ENCODE measurements at places on chromosomes 16 and 17.

GRCh38 chr17:298791-299450 is 53.7 kb downstream of the RPH3AL start:
- ATAC-seq = no peak

- ATAC-seq = peak; percentile 35
Measured at GRCh38 chr17:27577121-27577761, 53.7 kb upstream of the LGALS9 start.

- ATAC-seq = no peak
Measured at GRCh38 chr17:79370126-79370525, 240.7 kb downstream of the RBFOX3 start.

GRCh38 chr16:81266680-81267095 is 28.2 kb downstream of the BCO1 start:
- no peak for ATAC-seq

DNA sequence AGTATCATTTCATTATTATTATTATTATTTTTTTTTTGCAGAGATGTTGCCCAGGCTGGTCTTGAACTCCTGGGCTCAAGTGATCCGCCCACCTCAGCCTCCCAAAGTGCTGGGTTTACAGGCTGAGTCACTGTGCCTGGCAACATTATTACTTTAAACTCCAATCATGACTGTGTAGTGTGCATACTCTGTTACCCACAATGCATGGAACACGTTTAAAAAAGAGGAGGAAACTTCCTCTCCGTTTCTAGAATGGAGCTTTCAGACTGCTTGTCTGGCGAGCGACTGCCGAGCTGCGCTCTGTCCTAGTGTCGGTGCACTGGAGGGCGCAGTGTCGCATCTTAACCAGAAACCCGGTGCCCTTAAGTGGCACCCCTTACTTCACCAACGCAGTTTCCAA is 22.1 kb upstream of the FASN start:
- ATAC-seq = peak; percentile 74

GRCh38 chr16:71537643-71538042 is 11.4 kb downstream of the CHST4 start:
- peak; percentile 95 for ATAC-seq

DNA sequence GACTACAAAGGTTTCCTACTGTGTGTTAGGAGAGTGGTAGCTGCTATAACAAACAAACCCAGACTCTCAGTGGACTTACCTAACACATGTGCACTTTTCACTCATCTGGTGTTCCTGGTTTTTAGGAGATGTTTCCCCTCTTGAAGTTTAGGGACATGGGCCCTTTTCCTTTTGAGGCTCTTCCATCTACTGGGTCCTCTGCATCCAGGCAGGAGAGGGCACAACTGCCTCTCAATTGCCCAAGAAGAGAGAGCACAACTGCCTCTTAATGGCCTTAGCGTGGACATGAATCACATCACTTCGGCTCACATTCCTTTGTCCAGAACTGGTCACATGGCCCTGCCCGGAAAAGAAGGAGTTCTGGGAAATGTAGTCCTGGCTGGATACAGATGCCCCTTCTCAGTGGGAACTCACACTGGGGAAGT is 9.8 kb upstream of the TNRC6C start:
- peak; percentile 94 for ATAC-seq

DNA sequence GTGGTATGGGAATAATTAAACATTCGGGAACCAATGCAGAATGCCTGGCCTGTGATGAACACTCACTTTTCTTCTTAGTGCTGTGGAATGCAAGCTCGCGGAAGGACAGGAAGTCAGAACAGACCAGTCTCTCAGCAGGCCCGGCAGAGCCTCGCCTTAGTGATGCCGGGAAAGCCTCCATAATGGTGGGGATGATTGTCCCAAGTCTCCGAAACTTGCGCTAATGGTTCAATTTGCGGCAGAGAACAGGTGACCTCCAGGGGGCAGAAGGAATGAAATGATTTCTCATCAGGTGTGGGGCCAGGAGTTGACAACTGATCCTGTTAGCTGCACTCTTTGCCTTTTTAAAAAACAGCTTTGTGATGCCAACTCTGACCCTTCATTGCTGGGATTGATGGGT is 170.6 kb downstream of the GSG1L start:
- no peak for ATAC-seq

GRCh38 chr17:59167571-59168001 is 12.0 kb downstream of the PRR11 start:
- ATAC-seq = no peak

GRCh38 chr17:71825687-71826086 is 295.1 kb upstream of the SOX9 start:
- no peak for ATAC-seq

DNA sequence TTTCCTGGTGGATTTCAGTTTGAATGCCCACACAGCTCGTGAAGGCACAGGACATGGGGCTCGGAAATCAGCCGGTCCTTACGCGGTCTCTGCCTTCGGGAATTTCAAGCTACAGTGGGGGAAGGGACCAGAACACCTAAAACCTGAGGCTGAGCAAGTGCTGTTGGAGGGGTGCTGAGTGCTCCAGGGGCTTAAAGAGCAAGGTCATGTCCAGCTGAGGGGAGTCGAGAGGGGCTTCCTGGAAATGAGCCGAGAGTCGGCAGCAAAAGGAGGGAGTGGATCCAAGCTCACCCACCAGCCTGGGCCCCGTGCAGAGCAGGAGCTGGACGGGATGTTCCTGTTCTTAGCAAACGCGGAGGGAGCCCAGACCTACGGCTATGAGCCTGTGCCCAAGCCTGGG is 73.2 kb upstream of the RPL38 start:
- ATAC-seq = no peak

GRCh38 chr17:29090750-29091605 is 48.0 kb downstream of the PIPOX start:
- no peak for ATAC-seq

GRCh38 chr16:203246-203645 is 23.0 kb downstream of the HBQ1 start:
- no peak for ATAC-seq

- ATAC-seq = no peak
Measured at GRCh38 chr17:1043601-1044251, 46.8 kb downstream of the TIMM22 start.

DNA sequence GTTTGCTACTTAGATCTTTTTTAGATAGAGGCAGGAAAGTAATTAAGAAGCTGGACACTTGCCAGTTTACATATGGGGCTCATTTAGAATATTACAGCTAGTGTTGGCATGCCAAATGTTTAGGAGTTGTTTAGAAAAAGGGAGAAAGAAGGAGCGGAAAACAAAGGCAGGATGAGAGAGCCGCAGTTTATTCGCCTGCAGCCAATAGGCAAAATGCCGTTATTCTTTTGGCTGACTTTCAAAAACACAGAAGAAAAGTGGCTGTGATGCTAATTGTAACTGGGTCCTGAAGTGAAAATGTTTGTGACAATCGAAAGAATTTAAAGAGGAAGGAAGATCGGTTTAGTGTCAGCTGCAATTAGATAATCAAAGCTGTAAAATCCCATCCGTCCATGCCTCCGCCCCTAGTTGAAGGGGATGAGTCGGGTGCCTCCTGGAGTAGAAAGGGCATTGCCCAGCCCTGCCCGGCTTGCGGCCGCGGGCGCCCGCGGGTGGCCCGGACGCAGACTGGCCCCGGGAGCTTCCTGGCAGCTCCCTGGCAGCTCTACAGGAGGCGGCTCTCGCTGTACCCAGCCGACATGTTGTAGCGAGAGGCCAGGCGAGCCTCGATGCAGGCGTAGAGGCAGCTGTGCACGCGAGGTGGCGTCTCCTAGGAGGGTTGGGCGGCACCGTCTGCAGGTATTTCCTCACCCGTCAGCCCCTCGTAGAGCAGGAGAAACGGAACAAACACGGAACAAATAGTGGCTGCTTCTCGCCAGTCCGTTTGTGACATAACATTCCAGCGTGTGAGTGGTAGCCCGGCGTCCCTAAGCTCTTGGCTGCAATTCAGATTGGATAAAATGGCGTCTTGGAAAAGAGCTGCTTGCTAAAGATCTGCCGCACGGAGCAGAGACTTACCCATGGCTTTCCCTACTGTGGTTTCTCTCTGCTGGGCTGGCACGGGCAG is 82.2 kb downstream of the TNRC6C start:
- ATAC-seq = peak; percentile 93

DNA sequence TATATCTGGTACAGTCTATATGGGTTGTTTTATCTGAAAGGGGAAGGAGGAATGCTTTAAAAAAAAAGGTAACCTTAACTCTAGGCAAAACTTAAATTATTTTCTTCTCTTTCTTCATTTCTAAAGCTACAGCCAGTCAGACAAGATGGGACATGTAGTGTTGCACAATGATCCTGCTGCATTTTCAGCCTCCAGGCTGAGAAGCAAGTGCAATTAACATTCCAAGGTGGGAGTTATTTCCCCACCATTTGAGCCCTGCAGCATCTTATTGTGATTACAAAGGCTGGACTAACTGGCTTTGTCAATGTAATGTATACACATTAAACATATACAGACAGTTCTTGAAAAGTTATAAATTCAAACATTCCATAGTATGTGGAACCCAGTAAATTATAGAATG is 22.6 kb upstream of the NF1 start:
- ATAC-seq = no peak

DNA sequence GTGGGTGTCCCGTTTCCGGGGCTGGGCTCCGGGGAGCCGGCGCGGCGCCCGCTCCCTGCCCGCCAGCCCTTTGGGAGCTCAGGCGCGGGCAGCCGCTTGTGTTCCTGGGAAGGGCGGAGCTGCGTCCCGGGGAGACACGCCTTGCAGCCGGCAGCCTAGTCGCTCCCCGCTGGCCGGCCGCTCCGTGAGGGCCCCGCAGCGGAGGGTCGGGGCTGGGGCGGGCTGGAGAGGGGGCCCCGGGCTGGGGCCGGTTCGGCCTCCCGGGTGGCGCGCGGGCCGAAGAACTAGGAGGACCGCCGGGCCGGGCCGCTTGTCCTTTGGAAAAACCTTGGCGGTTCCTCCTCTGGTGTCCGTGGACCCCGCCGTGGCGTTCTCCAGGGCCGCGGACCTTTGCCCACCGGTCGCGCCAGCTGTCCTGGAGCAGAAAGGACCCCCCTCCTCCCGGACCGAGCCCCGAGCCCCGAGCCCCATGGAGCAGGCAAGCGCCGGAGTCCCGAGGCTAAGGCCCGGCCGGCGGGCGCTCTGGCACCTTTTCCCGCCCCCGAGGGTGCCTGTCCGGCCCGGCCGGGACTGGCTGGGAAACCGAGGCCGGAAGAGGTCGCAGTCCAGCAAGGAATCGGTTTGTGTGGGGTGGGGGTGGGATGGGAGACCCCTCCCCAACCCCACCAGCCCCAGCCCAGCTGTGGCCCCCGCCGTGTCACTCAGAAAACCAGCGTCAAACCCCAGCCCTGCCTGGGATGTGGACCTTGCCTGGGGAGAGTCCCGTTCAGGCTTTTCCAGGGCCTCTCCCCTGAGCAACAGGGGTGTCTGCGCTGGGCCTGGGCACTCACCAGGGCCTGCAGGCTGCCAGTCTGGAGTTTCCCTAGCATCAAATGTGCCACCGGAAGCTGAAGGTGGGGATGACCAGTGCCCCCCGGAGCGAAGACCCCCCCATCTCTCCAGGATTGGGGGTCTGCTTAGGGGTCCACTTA is 6.8 kb upstream of the TBC1D3B start:
- ATAC-seq = peak; percentile 91

GRCh38 chr16:68090533-68090932 is 5.4 kb downstream of the NFATC3 start:
- ATAC-seq = no peak

DNA sequence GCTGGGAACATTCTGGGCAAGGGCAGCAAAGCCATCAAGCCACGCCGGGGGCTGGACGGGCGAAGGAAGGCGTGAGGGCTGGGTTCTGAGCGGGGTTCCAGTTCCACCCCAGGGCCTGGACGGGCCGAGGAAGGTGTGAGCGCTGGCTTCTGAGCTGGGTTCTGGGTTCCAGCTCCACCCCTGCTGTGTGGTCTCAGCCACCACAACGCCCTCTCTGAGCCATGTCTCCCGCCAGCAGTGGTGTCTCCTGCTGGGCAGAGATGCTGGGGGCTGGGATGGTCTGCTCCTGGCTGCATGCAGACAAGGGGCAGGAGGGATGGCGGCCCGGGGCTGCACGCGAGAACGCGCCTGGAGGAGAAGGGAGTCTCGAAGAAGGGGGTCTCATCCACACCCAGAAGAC is 3.9 kb upstream of the CPNE7 start:
- ATAC-seq = no peak

GRCh38 chr16:76784530-76784929 is 406.5 kb upstream of the MON1B start:
- no peak for ATAC-seq

GRCh38 chr16:4057439-4057877 is 58.8 kb downstream of the ADCY9 start:
- no peak for ATAC-seq

DNA sequence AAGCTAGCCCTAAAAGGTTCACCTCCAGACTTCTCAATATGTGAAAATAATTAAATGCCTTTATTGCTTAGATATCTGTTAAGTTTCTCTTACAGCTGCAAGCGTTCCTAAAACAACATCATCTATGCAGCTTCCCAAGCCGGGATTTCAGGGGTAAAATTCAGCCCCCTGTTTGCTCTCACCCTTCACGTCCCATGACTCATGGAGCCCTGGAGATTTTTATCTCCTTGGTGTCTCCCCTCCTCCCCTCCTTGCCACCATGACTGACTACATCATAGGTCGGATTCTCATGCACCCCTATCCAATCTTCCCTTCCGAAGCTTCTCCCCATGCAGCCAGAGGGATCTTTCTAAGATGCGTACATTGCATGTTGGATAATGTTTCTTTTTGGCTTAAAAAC is 21.0 kb upstream of the CACNG4 start:
- no peak for ATAC-seq

GRCh38 chr16:73020409-73020884 is 27.5 kb downstream of the ZFHX3 start:
- ATAC-seq = peak; percentile 78

DNA sequence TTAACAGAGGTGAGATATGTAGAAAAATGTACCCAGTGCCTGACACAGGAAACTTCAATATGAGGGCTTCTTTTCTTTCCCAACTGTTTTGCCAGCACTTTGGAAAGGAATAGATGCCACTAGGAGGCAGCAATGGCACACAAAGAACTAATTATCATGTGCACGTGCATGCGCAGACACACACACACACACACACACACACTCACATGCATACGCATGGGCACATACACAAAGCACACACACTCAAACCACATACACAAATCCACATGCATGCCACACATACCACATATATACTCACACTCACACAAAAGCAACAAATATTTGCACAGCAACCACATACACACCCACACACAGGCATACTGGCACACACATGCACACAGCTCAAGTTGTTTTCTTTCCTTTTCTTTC is 8.8 kb upstream of the CEP112 start:
- peak; percentile 91 for ATAC-seq

DNA sequence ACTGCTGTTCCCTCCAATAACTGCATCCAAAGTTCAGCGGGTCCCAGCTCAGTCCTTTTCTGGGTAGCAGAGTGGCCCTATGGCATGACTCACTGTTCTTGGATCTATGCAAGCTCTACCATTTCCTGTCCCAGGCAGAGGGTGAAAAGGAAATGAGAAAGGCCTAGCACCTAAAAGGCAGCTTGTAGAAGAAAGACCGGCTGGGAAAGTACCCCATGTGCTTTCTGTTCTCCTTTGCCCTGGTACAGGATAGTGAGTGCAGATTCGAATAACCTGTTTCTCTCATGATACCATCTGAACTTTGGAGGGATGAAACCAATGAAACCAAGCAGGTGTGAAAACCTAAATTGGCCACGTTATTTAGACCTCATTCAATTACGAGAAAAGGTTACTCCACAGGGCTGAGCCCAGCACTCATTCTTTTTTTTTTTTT is 12.7 kb upstream of the HASPIN start:
- peak; percentile 49 for ATAC-seq

- no peak for ATAC-seq
Measured at GRCh38 chr16:29198231-29198630, 208.3 kb downstream of the NPIPB11 start.
